ENCODE measurements at places on chromosomes 11 and 22.

DNA sequence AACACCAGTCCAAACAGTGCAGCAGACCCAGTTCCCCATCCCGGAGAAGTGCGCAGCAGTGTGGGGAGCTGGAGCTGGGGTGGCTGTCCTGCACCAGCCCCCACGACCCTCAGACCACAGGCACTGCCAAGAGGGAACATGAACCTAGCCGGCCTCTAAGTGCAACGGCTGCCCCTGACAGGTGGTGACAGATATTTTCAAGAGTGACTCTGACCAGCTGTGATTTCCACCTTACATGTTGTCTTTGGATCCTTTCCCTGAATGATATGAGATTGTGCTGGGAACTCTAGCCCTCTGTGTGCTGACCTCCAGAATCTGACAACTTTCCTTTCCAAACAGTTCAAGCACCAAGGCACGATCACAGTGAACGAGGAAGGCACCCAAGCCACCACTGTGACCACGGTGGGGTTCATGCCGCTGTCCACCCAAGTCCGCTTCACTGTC lies 12.6 kb downstream of the SERPIND1 start:
- no peak for DNase-seq

GRCh38 chr11:33866936-33867335 lies 24.9 kb downstream of the LMO2 start:
- DNase-seq: no peak

- DNase-seq: no peak
Observed at GRCh38 chr22:48476577-48476976, 1351.1 kb downstream of the BRD1 start.

GRCh38 chr22:35590634-35591295 lies 26.4 kb downstream of the MB start:
- DNase-seq: no peak

DNA sequence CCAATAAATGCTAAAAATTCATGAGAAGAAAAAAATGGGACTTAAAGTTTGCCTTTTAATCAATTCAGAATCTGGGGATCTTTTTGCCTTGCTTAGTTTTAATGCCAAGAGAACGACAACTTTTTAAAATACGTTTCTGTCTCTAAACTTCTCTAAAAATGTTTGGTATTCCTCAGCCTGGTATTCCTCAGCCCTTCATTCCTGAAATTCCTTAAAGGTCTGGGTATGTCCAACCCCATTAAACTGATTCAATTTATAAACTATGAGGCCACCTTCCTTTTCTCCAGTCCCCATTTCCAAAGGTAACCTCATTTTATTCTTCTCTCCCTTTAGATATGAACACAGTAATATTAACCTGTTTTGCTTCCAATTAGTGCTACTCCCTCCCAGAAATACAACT lies 16.6 kb downstream of the POLA2 start:
- DNase-seq: no peak

- DNase-seq: no peak
Observed at GRCh38 chr22:46063846-46064227, 86.5 kb upstream of the PPARA start.

GRCh38 chr11:95891423-95892170 lies 32.3 kb downstream of the MTMR2 start:
- DNase-seq: no peak

DNA sequence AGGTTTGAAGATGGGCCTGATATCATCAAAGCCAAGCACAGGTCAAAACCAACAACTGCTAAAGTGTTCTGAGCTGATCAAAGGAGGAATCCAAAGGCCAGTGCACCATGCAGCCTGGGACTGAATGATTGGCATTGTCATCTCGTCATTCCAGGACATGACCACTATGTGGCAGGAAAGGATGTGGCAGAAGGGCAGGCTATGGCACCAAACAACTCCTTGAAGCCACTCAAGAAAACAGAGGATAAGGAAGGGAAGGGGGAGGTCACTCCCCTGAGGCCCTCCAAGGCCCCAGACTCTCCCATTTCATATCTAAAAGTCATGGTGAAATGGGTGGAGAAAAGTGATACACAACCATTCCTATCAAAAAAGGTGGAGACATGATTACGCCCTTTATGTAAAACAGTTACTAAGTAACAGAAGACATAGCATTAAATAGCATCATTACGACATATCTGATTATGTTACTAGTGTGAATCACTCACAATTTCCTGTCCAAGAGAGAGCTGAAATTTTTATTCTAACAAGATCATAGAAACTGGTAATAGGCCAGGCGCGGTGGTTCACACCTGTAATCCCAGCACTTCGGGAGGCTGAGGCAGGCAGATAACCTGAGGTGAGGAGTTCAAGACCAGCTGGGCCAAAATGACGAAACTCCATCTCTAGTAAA lies 49.3 kb downstream of the AHNAK start:
- DNase-seq: no peak

DNA sequence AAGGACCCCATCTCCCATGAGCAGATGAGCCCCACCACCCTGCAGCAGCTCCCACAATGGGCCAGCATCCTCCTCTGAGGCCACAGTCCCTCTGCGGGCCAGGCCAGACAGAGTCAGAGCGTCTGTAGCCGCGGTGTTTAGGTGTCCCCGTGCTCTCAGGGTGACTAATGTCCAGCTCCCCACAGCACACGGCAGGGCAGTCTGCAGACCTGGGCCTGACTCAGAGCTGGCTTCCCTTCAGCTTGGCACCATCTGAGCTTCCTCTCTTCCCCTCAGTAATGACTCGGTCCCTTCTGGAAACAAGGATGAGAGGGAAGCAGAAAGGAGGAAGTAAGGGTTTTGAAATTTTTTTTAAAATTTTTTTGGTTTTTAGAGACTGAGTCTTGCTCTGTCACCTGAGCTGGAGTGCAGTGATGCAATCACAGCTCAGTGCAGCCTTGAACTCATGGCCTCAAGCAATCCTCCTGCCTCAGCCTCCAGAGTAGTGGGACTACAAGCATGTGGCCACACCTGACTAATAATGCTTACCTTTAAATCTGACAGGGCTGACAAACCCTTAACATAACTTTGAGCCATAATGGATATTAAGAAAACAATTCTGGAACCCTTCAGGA lies 28.5 kb downstream of the LRRC74B start:
- DNase-seq: no peak

DNA sequence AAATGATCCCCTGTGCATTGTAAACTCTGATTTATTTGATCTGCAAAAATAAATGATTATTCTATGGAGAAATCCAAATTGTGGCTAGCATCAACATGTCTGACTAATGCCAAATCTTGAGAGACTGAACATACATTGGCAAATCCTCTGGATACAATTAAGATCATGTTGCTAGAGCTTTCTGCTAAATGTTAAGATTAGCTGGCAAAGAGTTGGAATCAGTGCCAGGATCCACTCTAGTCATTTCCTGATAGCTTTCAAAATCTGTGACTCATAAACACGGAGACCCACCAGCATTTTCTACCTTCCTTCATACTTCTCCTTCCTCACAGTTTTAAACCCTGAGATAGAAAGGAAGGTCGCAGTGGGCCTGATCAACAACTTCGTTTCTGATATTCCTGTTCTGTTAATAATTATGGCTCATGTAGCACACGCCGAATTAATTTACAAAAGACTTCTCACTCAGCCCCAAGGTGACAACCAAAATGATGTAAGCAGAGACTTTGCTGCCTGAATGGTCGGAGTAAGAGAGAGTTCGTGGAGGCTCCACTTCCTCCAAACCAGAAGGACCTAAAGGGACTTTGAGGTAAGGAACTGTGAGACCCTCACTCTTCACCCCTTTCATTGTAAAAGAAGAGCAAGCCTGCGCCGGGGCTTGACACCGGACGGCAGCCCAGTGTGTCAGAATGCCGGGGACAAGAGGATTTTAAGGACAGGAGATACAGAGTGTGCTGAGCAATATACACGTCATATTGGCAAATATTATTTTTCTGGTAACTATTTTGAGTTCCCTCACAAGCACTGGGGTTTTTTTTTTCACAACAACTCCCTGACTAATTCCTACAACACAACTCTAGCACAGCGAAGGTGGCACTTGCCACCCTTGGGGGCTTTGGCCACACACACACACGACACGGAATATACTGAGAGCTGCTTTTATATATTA lies 42.0 kb downstream of the SERPINH1 start:
- DNase-seq: no peak
